NCI-H1048 (cell line): ENCODE measurements at places on chromosomes 5 and 9.

DNA sequence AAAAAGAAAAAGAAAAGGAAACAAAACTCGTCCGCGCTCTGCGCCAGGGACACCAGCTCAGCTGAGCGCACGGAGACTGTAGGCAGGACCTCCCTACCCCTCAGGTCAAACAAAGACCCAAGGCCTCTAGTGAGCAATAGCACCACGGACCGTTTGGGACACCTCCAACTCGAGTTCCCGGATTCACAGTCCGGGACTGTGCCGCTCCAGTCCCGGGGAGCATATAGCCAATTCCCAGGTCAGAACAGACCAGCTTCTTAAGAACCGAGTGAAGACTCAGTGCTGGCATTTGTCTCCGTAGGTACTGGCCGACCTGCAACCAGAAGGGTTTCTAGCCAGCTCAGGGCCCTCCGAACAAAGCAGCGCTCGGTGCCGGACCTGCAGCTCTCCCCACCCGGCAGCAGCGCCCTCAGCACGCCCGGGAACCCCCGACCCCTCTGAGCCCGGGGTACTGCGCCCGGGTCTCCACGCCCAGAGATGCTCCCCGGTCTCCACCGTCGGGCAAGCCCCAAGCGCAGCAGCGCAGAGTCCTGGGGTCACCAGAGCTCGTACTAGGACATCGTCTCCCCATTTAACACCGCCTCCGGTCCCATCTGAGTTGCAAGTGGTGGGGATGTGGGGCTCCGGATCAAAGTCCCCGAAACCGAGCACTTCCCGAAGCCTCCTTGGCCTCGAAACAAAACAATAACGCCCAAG, 591 bp downstream of the ABCA1 start:
- DNase-seq = no peak

DNA sequence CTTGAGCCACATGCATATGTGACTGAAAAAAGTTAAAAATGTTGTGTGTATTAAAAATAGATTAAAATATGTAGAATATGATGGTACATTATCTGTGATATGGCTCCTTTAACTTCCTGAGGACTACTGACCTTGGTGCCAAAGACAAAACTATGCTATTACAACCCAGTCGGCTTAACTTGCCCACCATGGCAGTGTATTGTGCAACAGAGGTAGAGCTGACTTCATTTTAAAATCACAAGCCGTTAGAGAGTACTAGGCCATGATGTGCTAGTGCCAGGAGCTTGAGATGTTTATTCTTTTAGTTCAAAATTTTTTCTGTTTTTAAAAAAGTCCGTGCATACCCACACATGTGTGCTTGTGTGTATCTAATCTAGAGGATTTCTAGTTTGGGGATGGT, 46.3 kb downstream of the NAA35 start:
- DNase-seq = no peak

- DNase-seq = no peak
Observed at GRCh38 chr5:126267438-126267837, 155.8 kb upstream of the GRAMD2B start.

DNA sequence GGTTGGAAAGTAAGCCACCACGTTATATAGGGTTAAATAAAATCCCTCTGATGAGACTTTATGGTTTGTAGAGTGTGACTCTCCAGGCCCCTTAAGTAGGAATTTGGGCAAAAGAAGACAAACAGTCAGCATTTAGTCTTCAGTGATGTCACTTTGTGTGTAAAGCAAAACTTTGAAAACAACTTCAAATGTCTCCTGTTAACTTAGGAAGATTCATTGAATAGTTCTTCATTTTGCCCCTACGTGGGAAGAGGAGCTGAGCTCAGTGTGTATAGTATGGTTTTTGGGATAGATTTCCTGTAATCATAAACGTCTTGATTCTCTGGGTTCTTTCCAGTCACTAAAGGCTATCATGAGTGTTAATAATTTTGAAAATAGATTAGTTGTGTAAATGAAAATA, 101.3 kb downstream of the GADD45G start:
- no peak for DNase-seq

DNA sequence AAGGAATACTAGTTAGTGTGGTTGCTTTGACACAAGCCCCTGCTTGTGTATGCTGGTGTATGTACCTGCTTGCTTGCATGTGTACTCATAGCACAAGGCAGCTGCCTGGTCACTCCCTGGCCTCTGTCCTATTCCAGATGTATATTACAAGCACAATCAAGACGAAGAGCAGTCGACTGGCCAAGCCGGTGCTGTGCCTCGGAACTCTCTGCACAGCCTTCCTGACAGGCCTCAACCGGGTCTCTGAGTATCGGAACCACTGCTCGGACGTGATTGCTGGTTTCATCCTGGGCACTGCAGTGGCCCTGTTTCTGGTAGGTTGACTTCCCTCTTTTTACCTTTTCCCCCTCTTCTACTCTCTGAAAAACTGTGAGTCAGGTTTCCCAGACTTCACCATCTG, 72.1 kb downstream of the BAAT start:
- no peak for DNase-seq

DNA sequence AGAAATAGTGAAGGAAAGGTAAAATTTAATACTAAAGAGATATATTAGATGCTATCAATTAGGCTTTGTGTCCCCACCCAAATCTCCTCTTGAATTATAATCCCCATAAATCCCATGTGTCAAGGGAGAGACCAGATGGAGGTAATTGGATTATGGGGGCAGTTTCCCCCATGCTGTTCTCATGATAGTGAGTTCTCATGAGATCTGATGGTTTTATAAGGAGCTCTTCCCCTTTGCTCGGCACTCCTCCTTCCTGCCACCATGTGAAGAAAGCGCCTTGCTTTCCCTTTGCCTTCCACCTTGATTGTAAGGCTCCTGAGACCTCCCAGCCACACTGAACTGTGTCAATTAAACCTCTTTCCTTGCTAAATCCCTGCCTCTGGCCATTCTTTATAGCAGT, 697.0 kb upstream of the RGMB start:
- DNase-seq = no peak

GRCh38 chr5:159021901-159022556, 77.7 kb downstream of the EBF1 start:
- no peak for DNase-seq

GRCh38 chr5:54073131-54073530, 237.2 kb downstream of the ARL15 start:
- no peak for DNase-seq
